NCI-H2081 treated with DMSO at 0.1 percent for 48 hours (cell line): ENCODE measurements at places on chromosomes 4 and X.

DNA sequence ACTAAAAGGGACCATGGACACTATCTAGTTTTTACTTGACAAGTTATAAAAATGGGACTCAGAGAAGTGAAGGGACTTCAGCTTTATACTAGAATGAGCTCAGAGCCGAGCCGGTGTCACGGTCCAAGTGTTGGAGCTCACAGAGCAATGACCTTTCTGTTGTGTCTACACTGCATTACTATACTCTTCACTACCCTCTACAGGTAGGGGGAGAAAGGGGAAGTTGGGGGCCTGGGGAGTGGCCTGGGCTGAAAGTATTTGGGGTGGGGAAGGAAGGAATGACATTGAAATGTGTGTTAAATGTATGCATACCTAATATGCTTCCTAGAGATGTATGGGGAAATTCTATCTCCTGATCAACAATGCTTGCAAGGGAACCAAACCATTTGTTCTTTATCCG is 48.8 kb upstream of the HHIP start:
- DNase-seq: no peak

- DNase-seq: no peak
Measured at GRCh38 chr4:73404042-73404441, at the start of gene ALB. Gene ALB (plus strand): TSS chr4:73404287. CDS start chr4:73404328, 41 bp downstream.

DNA sequence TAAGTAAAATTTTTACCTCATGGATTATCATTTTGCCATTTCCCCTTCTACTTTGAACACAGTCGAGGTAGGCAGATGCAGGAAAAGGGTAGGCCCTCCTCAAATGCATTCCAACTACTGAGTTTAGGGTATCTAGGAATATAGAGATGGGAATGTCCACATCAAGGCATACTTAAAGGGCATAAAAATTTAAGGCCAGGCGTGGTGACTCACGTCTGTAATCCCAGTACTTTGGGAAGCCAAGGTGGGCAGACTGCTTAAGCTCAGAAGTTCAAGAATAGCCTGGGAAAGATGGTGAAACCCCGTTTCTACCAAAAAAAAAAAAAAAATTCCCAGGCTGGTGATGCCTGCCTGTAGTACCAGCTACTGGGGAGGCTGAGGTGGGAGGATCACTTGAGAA is 146.5 kb downstream of the PDGFC start:
- DNase-seq: no peak

DNA sequence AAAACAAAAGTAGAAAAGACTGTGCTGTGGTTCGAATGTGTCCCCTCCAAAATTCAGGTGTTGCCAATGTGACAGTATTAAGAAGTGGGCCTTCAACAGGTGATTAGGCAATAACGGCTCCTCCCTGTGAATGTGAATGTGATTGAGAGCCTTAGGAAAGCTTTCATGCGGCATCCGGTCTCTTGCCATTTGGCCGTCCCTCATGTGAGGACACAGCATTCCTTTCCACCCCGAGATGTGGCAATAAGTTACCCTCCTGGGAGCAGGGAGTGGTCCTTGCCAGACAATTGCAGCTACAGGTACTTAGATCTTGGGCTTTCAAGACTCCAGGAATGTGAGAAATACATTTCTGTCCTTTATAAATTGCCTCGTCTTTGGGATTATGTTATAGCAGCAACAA is 129.3 kb downstream of the CPEB2 start:
- no peak for DNase-seq

- DNase-seq: no peak
Measured at GRCh38 chr4:60042941-60043340, 1157.2 kb upstream of the ADGRL3 start.

DNA sequence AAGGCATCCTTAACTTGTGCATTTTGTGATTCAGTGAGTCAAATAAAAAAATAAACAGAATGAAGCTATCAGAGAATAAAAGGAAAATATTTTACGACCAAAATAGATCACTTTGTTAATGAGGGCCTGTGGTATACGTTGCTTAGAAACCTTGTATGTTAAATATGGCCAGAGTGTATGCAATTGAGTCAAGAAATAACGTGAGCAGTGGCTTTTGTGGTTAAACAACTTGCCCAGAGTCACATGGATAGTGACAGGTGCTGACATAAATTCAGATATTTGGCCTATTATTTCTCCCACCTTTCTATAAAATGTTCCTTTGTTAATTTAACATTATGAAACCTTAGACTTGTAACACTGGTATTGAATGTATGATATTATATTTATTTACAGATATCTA is 393.4 kb downstream of the PABPC4L start:
- DNase-seq: no peak

DNA sequence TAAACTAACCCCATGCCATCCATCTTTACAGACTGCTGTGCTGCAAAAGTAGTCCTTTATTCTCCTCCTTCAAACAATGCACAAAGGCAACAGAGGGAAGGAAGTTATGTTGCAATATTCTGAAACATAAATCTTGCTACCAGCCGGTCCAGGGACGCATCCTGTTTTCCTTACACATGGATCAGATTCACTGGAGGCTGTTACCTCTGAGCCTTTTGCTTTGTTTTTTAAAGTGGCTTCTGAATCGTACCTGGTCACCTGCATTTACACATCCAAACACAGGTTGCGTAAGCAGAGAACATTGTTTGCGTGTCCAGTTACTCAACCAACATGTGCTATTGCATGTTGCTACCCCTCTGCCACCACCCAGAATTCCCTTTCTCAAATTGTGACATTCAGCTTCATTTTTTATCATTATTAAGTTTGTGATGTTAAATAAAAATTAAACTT is 8.8 kb downstream of the PPARGC1A start:
- no peak for DNase-seq

- no peak for DNase-seq
Measured at GRCh38 chr4:38759113-38759789, 23.5 kb downstream of the TLR10 start.

- no peak for DNase-seq
Measured at GRCh38 chr4:24751926-24752539, 43.3 kb upstream of the SOD3 start.

DNA sequence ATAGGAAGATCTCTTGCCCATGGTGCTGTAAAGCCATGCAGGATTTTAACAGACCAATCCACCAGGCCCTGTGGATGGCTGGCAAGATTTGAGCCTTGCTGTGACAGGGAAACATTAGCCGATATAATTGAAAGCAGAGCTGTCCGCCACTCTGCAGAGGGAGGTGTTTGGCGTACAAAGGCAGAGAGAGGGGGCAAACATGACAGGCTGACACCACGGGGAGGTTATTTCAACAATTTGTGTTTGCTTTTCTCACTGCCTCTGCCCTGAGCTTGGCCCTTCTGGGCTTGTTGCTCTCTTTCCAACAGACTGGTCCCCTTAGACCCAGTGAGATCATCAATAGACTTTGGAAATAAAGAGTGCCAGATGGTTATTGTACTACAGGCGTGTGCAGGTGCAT is 59.4 kb downstream of the CLNK start:
- peak; percentile 54 for DNase-seq

GRCh38 chr4:17077105-17077504 is 178.7 kb upstream of the LDB2 start:
- no peak for DNase-seq

GRCh38 chr4:122205687-122206086 is 53.6 kb downstream of the BLTP1 start:
- DNase-seq: no peak

- no peak for DNase-seq
Measured at GRCh38 chr4:152536545-152537182, 772 bp upstream of the FBXW7 start.

DNA sequence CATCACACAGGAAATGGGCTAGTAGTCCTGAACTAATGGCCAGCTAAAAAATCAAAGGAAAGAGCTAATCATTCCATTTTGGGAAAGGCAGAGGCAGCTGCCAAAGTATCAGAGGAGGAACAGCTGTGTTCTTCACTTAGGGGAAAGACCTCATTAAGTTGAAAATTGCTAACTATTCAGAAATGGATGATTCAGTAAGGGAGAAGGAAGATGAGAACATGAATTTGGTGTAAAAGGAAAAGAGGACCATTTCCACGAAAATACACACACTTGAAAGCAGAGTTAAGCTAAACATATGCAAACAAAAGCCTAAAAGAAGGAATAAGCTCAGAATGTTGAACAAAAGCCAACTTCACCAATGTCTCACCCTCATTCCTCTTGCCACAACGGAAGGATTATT is 90.4 kb downstream of the PCDH19 start:
- no peak for DNase-seq

- no peak for DNase-seq
Measured at GRCh38 chrX:72003811-72004750, 93.4 kb downstream of the NHSL2 start.

GRCh38 chr4:176277162-176277904 is 8.3 kb upstream of the ASB5 start:
- no peak for DNase-seq

GRCh38 chr4:21915761-21916160 is 32.8 kb downstream of the KCNIP4 start:
- DNase-seq: no peak

GRCh38 chr4:112485930-112486329 is 30.1 kb downstream of the NEUROG2 start:
- DNase-seq: no peak

DNA sequence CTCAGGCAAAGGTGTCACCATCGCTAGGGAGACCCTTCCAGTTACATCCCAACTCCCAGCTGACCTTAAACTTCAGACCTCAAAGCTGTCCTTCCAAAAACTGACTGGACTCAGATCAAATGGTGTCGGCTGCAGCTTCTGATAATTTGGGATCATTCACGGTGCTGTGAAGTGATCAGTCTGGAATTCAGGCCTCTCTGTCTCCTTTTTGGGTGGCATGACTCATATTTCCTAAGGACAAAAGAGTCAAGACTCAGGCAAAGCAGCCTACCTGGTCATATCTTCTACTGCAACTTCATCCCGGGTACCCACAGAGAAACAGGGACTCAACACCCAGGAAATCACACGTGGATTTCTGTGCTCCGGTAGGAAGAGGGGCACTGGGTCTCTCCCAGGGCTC is 87.6 kb downstream of the SORCS2 start:
- no peak for DNase-seq

DNA sequence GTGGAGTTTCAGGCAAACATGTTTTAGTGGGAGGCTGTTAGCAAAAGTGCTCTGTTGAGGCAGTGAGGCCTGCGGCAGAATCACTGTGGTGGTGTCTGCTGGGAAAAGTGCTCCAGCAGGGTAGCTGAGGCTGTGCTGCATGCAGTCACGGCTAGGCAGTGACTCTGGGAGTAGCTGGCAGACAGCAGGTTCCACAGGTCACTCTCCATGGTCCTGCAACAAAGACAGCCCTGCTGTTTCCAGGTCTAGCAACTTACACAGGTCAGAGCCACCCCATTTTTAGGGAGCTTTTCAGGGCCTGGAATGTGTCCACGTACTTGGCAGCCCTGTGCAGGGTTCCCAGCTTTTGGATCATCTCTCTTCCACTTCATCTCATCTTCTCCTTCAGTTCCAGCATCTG is 184.3 kb downstream of the NAA11 start:
- no peak for DNase-seq

DNA sequence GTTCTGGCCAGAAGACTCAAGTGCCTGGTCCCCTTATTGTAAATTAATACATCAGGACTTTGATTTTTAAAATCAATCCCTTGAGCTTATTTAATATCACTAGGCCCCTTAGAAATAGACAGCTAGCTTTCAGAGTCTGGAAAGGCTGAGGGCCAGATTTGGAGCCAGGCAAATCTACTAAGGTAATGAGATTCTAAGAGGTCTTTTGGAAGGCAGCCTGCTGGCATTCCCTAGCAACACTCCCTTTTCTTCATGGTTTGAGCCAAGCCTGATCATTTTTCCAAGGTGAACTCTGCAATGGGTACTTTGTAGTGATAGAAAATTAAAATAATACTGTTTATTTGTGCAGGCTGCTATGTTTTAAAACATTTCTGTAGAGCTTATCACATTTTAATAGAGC is 378.5 kb downstream of the FAT4 start:
- no peak for DNase-seq

DNA sequence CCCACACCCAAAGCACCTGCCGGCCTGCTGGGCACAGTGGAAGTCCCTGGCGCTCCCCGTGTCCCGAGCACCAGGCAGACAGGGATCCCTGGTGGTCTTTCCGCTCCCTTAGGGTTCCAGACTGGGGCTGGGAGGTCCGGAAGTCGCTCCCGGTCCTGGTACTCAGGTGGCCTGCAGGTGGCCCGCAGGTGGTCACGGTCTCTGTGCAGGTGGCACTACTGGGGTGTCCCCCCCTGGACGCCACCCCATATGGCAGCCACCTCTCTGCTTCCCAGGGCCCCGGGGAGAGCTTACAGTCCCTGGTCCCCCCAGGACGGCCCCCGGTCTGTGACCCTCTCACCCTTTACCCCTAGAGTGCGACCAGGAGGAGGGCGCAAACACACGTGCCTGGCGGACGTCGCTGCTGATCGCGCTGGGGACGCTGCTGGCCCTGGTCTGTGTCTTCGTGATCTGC is 13.6 kb downstream of the SLC25A6 start:
- DNase-seq: no peak

- no peak for DNase-seq
Measured at GRCh38 chr4:3732076-3733028, 33.8 kb upstream of the ADRA2C start.

GRCh38 chrX:13387666-13388494 is 68.0 kb upstream of the ATXN3L start:
- DNase-seq: no peak

GRCh38 chrX:3666975-3667374 is 46.5 kb downstream of the PRKX start:
- no peak for DNase-seq

DNA sequence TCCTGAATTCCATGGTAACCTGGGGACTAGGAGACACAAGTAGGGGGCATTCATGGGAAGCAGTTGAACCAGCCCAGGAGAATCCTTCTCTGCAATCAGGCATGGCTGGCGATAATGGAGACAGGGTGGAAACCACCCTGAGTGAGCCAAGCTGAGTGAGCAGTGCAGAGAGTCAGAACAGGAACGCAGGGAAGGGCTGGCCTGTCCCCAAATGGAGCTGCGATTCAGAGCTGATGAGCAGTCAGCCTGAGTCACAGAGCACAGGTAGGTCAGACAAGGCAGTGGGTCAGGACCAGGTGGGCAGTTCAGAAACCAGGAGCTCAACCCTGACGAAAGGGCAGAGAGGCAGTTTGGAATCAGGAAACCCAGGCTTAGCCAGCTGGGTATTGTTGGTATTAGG is 129.0 kb downstream of the BTC start:
- DNase-seq: no peak

- DNase-seq: no peak
Measured at GRCh38 chr4:16844816-16845586, 53.4 kb downstream of the LDB2 start.

GRCh38 chr4:119271361-119272085 is 50.4 kb downstream of the FABP2 start:
- no peak for DNase-seq

DNA sequence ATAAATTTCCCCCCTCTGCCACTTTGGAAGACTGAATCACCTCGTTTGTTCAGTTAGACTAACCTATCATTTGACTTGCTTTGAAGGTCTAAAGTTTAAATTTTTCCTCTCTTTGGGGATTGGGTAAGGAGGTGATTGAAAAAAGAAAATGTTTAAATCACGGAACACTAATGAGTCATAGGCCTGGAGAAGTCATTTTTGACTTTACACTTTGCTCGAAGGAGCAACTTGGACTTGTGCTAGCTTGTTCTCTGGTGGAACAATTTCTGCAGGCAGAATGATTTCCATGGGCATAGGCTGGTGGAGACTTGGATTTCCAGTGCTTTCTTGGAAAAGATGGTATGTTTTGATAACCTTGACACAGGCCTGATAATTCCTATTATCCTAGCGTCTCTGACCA is 10.5 kb upstream of the GLUD2 start:
- no peak for DNase-seq
